ENCODE measurements at places on chromosomes 6 and 20.
A peak's percentile ranks its signal among the peaks of the same experiment; 100 is the strongest.

GRCh38 chr6:35089935-35090505 lies 51.1 kb downstream of the TCP11 start:
- DNase-seq = no peak

DNA sequence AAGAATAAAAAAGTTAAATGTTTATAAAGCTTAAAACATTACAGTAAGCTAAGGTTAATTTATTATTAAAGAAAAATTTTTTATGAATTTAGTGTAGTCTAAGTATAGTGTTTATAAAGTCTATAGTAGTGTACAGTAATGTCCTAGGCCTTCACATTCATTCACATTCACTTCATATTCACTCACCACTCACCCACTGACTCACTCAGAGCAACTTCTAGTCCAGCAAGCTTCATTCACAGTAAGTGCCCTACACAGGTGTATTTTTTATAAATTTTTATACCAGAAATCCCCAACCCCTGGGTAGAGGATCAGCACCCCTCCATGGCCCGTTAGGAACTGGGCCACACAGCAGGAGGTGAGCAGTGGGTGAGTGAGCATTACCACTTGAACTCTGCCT lies 24.3 kb upstream of the ADGRF1 start:
- no peak for DNase-seq

- no peak for DNase-seq
Measured at GRCh38 chr20:11158146-11158545, 484.3 kb upstream of the JAG1 start.

DNA sequence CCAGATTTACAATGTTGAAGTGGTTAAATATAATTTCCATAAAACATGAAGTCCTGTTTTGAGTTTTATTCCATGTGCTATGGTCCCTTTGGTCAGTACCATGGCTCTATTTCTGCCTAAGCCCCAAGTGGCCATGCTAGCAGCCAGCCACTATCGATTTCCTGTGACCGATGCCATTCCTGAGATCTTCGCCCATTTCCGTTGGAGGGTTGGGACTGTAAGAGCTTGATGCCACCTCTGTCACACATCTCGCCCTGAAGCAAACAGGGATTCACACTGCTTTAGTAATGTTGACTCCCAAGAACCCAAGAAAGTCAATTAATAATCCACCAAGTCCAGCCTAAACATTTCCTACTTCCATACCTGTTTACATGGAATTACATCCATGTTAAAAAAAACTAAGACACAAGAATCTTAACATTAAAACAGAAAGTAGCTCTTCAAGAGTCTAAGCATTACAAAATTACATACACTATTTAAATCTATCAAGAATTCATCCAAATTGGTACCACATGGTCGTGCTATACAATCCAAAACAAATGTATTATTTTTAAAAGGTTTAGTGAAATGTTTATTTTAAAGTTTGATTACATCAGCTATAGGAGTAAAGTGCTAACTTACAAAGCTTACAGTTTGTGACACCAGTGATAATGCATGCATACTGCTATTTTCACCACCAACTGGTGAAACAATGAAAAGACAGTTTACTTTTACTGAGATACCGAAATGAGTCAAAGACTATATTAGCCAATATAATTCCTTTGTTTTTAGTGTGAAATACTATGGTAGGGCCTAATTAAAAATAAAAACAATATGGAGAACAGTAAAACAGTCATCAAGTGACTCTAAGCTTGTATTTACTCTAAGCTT lies 2.5 kb downstream of the RBM39 start:
- DNase-seq = peak; percentile 55

DNA sequence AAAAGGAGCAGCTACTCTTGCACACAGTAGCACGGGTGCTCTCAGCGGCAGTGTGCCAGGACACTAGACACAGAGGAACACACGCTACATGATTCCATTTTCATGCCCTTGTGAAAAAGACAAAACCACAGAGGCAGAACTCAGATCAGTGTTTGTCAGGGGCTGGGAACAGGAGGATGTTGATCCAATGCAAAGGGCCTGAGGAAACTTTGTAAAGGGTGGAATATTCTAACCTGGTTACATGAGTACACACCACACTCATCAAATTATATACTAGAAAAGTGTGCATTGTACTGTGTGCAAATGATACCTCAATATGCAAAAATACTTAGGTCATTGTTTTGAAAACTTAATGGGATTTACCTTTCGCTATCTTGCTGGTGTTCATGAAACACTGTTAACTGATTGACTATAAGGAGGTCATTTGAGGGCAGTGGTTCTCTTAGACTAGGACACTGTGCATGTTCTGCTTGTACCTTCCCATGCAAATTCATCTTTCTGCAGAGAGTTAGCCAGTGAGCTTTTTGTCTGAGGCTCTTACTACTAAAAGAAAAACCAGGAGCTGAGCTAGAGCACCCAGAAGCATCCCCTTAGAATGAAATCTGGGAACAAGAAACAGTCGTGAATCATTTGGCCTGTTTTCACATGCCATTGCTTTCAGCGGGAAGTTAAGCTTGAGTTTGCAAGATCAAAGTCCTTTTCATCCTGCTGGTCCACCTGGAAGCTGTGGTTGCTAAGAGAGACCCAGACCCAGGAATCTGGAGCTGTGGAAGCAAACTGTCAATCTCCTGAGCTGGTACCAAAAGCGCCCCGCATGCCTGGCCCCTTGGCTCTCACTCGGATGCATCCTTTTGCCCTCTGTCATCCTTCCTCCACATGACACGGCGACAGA lies 204.8 kb downstream of the TTLL2 start:
- no peak for DNase-seq

GRCh38 chr6:134138226-134138975 lies 86.0 kb upstream of the SLC2A12 start:
- DNase-seq = no peak
